ENCODE measurements at places on chromosomes 12 and 14.

GRCh38 chr14:23578560-23579310 lies at the start of gene JPH4:
Gene JPH4 (minus strand): TSS chr14:23578790. CDS start chr14:23577453, 1,337 bp downstream.
- DNase-seq = peak; percentile 82

- DNase-seq = no peak
Measured at GRCh38 chr12:82468563-82468962, 110.2 kb downstream of the METTL25 start.

DNA sequence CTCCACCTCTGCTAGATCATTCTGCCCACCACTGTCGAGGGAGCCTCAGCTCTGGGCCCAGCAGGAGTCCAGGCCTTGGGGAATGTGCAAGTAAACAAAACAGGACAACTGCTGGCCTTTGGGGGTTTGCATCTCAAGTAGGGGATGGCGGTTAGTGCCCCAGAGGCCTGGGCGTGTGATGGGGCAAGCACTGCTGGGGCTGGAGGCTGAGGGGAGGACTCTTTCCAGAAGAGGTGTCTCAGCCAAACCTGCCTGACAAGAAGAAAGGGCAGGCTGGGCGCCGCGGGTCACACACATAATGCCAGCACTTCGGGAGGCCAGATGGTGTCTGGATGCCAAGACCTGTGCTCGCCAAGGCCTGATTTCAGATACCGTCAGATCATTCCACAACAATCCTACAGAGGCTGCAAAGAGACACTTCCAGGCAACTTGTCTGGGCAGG lies 8.6 kb upstream of the ALDH2 start:
- no peak for DNase-seq

DNA sequence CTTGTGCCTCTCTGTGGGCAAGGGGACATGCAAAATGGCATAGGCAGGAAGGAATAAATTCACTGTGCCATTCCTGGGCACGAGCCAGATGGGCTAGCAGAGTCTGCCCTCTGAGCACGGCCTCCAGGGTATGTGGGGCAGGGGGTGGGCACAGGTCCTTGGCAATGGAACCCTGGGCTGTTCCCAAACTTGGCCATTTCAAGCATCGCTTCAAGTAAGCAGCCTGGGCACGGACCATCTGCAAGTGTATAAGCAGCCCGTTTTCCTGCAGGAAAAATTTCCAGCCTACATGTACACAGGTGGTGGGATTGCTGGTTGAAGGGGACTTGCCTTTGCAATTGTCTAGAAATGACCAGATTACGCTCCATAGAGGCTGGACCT lies 40.3 kb downstream of the CCDC85C start:
- DNase-seq = no peak

GRCh38 chr14:75543786-75544185 lies 21.5 kb downstream of the BATF start:
- DNase-seq = no peak

DNA sequence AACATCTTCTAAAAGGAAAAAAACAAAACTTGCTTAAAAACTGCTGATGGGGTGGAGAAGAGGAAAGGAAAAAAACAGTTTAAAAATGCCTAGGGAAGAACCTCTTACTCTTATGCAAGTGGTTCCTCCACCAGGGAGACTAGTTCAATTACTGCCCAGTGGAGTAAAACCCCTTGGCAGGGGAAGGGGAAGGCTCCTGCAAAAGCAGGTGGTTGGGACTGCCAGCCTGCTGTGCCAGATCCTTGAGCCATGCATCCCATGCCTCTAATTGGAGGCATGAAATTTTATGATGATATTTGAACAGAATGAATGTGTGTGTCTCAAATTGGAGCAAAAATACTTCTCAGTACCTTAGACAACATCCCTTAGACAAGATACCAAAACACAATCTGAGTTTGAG lies 118.8 kb downstream of the FSCB start:
- DNase-seq = peak; percentile 46

- DNase-seq = peak; percentile 78
Measured at GRCh38 chr12:19273482-19274330, 144.2 kb downstream of the PLEKHA5 start.

- DNase-seq = no peak
Measured at GRCh38 chr14:35369701-35370191, 34.8 kb downstream of the NFKBIA start.

DNA sequence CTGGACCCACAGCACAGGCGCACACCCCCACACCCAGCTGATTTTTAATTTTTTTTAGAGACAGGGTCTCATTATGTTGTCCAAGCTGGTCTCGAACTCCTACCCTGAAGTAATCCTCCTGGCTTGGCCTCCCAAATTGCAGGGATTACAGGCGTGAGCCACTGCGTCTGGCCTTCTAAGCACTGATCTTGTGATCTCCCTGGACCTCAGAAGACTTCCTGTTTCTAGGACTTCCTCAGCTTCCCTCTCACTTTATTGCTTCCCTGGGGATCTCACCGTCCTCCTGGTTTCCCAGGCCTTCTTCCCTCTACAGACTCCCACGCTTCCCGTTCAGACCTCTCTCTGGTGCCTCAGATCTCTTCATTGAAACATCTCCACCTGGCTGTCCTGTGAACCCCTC lies 13.8 kb downstream of the ZNF839 start:
- no peak for DNase-seq

DNA sequence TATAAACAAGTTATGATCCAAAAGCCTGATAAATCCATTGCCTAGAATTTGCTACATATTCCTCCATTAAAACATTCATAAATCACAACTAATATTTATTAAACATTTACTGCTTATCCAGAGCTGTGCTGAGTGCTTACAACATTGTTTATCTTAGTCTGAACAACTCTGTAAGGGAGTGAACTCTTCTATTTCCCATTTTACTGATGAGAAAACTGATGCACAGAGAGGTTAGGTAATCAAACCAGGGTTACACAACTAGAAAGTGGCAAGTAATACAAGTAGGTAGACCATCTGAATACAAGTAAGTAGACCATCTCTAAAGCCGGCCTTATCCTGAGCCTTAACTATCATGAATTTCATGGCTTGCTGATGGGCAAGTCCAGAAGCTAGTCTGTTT lies 39.5 kb downstream of the WASHC3 start:
- DNase-seq = no peak

DNA sequence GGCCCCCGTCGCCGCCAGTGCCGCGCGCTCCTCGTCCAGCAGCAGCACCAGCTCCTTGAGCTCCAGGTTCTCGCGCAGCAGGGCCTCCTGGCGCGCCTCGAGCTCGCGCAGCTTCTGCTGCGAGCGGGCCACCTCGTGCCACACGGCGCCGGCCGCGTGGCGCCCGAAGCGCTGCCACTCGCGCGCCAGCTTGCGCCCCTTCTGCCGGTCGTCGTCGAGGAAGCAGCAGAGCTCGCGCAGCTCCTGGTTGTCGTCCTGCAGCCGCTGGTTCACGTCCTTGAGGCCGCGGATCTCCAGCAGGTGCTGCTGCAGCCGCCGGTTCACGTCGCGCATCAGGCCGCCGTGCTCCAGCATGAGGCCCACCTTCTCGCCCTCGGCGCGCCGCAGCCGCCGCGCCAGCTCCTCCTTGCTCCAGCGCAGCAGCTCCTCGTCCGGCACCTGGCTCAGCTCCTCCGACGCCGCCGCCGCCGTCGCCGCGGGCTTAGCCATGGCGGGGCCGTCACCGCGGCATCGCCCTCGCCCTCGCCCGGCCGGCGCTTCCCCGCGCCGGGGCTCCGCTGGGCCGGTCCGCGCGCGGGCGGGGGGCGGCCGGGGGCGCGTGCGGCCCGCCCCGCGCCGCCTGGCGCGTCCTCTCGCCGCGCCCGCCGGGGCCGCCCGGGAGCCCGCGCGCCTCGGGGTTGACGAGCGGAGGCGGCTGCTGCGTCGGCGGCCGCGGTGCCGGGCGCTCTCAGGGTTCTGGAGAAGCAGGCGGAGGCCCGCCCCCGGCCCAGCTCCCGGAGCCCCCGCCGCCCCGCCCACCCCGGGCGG lies at the start of gene CCDC85C:
Gene CCDC85C, minus strand, starts transcription at position 737 of the 807 bp plus-strand sequence. Its CDS starts 248 bp downstream, at position 489.
- peak; percentile 81 for DNase-seq

- DNase-seq = no peak
Measured at GRCh38 chr14:51972566-51972965, 16.8 kb upstream of the RTRAF start.

GRCh38 chr12:1575408-1576401 lies 18.7 kb downstream of the FBXL14 start:
- no peak for DNase-seq

All from NCI-H1417 (cell line).